ENCODE measurements at places on chromosomes 2 and 18. TPM values are rescaled to one million over a fixed set of nuclear protein-coding genes. Genes with fewer than 3 reads are reported as not detected.

Gene KLHL30
- polyA plus RNA-seq: 0.01 TPM

- peak; percentile 31 for DNase-seq
These were observed 37.4 kb upstream of the PPP1R1C start for GRCh38 chr2:181948227-181948626.

Gene CYP27C1
- 4.3 TPM for polyA plus RNA-seq

DNA sequence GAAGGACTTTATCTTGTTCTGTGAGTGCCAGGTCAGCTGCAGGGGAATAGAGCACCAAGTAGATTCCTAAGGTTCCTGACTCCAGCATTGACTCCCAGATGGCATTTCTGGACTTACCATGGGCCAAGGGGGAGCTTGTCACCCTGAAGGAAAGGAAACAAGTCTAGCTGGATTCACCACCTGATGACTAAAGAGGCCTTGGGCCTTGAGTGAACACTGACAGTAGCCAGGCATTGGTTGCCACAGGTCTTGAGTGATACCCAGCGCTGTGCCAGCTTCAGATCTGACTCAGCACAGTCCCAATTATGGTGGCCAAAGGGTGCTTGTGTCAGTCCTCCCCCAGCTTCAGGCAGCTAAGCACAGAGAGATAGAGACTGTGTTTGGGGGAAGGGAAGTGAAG, 40.1 kb upstream of the CAPN13 start:
- peak; percentile 62 for DNase-seq

DNA sequence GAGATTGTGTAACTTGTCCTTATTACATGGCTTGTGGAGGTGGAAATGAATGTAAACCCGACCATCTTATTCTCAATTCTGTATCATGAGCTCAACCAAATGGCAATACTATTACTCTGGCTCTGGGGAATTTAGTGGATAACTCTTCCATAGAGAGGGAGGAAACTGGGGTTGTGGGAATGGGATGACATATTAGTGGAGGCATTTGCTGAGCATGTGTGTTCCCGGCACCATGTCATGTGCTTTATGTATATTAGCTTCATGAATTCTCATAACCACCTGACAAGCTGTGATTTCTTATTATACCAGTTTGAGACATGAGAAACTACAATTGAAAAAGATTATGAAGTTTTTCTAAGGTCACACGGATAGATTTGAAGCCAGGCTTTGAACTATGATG, 112.8 kb upstream of the TMEFF2 start:
- no peak for DNase-seq

GRCh38 chr18:79210002-79210910, 141.1 kb downstream of the ATP9B start:
- no peak for DNase-seq

- no peak for DNase-seq
These were observed 206.6 kb downstream of the NDUFA10 start for GRCh38 chr2:239818531-239819011.

Gene REG1B
- polyA plus RNA-seq: not detected

Gene SLC5A7
- not detected for polyA plus RNA-seq

Gene WNT10A
- 0.85 TPM for polyA plus RNA-seq

DNA sequence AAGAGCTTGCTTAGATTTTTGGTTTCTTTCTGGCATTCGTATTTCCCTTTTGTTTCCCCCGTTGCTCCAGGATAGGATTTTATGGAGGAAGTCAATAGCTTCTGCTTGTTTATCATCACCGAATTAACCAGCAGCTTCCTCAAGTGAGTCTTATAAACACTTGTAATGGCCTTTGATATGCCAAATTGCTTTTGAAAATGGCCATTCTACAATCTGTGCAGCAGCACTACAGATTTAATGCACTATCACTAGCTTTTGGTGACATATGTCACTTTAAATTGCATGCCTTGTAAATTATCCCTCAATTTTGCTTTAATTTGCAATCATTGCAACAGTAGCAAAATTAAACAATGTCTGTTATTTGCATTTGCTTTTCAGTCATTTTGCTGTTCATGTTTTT, 774.7 kb downstream of the METTL4 start:
- no peak for DNase-seq

Gene SPATA3
- polyA plus RNA-seq: not detected

DNA sequence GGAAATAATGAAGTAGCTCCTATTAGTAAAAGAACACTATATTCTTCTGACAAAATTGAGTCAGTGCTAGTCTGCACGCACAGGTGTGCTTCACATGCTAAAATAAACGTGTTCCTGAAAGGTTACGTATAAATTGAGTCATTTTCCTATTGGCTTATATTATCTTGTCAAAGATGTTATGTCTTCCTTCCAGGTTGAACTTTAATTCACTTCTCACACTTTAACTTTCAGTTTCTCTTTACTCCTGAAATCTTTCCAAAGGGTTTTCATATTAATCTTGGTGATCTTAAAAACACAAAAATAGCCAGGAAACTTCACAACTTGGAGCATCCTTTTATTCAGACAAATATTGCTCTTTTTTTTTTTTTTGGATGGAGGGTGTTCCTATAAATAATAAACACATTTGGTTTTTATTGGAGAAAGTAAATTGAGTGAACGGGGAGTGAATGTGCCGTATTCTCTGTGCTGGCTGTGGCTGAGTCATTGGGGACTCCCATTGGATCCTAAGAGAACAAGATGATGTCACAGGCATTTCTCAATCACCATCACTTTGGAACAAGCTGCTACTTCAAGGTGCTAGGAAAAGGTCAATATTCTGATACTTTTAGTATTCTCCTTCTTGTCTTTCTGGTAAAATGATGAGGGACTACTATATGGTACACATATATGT, 150.2 kb upstream of the SPATS2L start:
- DNase-seq: peak; percentile 83

Gene DYNAP
- polyA plus RNA-seq: not detected

Gene CLASP1
- 9.7 TPM for polyA plus RNA-seq

DNA sequence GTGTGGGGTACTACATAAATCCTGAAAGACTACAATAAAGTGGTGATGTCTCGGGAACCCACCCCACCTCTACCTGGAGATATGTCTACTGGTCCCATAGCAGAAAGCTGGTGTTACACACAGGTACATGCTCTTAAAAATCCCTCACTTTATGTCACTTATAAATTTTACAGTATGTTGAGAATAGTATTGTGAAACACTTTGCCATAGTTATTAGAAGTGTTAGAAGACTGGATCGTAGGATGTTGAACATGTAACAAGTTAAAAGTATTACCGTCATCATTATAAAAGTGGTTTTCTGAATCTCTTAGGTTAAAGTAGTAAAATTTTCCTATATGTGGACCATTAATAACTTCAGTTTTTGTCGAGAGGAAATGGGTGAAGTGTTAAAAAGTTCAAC, 48.6 kb downstream of the SPOPL start:
- no peak for DNase-seq

DNA sequence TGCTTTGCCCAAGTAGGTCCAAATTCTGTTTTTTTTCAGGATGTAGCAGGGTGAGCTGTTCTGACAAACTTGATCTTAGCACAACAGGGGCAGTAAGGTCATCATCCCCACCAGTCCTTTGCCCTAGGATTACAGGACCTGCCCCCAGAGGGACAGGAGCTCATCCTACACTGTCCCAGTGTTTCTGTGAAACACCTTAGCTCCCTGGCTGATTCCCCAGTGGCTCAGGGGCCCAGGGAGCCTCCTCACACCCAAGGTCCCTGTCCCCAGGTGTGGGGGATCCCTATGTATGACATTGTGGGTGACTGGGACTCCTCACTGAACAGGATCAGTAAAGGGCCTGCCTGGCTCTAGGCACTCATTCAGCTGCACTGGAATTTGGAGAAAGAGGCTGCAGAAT, 191.2 kb downstream of the ANKRD30B start:
- no peak for DNase-seq

GRCh38 chr2:242029422-242030225, 160.1 kb downstream of the RTP5 start:
- no peak for DNase-seq

DNA sequence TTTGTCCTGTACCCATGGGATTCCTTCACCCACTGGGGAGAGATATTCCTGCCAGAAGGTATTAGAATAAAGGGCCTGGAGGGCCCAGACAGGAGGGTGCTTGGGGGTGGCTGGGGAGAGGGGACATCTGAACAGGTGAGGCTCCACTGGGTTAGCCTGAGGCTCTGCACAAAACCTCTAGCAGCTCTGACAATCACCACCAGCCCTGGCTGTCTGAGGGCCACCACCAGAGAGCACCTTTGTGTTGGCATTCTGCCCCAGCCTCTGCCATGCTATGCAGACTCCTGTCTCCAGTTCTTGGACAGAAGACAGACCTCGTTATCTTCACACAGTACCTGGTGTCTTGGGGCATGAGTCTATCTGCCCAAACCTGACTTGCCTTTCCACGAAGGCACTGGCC, 25.3 kb downstream of the SLC16A14 start:
- DNase-seq: no peak

DNA sequence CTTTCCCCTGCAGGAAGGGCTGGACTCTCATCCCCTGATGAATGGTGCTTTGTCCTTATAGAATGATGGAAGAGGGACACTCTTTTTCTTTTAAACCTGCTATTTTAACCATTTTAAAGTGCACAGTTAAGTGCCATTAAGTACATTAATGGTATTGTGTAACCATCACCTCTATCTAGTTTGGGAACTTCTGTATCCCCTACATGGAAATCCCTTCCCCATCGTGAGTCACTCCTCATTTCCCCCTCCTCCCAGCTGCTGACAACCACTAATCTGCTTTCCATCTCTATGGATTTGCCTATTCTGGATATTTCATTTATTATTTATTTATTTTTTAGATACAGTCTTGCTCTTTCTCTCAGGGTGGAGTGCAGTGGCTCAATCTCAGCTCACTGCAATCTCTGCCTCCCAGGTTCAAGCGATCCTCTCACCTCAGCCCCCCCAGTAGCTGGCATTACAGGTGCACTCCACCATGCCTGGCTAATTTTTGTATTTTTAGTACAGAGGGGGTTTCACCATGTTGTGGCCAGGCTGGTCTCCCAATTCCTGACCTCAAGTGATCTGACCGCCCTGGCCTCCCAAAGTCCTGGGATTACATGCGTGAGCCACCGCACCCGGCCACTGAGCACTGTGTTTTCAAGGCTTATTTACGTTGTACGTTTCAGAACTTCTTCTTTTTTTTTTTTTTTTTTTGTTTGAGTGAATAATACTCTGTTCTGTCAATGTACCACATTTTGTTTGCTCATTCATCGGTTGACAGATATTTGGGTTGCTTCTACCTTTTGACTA, 15.8 kb downstream of the DGKD start:
- no peak for DNase-seq

- peak; percentile 40 for DNase-seq
These were observed 44.3 kb upstream of the CAB39 start for GRCh38 chr2:230668184-230668938.

- no peak for DNase-seq
These were observed 7.9 kb downstream of the PKP4 start for GRCh38 chr2:158464426-158465281.

Gene GCG
- polyA plus RNA-seq: not detected

GRCh38 chr18:46719388-46719787, 37.5 kb downstream of the ST8SIA5 start:
- DNase-seq: no peak

DNA sequence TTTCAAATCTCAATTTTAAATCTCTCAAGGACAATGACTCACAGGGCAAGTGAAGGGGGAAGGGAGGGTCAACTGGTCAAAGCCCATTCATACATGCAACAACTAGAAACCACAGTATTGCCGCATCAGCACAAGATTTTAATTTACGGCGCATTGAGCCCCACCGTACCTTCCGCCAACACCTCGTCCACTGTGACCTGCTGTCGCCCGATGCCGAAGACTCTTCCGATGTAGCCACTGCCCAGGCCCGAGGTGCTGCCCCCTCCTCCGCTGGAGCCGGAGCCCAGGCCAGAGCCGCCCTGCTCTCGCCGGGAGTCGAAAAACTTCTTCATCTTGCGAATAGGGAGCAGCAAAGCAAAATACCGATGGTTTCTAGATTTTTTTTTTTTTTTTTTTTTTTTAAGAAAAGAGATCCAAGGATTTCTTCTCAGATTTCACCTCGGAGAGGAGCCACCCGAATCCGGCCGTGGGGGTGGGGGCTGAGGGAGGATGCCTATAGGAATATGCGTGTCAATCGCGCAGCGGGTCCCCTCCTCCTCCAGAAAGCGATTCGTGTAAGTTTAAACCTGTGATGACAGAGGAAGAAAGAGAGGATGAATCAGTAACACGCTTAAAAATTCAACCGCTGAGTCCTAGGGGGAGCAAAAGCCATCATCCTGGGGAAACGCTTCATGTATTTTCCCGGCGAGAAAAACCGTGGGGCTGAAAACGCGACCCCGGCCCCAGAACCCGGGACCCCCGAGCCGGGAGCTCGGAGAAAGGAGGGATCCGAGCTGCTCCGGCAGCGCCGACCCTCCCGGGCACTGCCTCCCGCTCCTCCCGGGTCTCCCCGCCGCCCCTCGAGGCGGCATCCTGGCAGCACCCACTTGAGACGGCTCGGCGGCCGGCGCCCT, 584 bp downstream of the AAK1 start:
- DNase-seq: peak; percentile 69

GRCh38 chr2:144322379-144322778, 197.5 kb downstream of the ZEB2 start:
- DNase-seq: no peak

Gene TRIP12
- 66.0 TPM for polyA plus RNA-seq

DNA sequence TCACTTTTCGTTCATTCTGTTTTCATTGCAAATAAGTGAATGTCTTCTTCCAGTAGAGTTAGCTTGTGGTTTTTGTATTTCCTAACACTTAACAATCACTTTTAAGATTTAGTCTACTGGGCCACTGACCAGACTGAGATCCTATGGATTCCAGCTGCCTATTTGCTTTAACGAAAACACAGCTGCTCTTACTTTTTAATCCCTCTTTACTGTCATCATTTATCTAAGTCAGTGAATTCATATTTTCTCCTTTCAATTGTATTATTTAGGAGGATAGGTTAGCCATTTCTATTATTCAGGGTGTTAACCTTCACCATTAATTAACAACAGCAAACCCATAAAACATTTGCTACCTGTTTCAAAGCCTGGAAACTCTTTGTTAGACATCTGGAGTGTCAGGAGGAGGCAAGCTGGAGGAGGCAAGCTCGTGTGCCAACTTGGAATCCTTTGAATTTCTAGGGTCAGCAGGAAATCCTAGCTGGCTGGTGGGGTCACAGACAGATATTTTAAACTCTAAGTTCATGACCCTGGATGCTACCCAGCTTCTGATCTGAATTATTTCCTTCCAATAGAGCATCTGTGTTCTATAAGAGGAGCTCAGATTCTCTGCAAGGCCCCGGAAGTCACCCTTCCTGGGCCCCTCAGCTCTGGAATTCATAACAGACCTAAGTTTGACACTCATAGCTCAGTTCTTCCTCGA, 385.3 kb downstream of the RBM43 start:
- no peak for DNase-seq

Gene EPC2
- polyA plus RNA-seq: 7.3 TPM

DNA sequence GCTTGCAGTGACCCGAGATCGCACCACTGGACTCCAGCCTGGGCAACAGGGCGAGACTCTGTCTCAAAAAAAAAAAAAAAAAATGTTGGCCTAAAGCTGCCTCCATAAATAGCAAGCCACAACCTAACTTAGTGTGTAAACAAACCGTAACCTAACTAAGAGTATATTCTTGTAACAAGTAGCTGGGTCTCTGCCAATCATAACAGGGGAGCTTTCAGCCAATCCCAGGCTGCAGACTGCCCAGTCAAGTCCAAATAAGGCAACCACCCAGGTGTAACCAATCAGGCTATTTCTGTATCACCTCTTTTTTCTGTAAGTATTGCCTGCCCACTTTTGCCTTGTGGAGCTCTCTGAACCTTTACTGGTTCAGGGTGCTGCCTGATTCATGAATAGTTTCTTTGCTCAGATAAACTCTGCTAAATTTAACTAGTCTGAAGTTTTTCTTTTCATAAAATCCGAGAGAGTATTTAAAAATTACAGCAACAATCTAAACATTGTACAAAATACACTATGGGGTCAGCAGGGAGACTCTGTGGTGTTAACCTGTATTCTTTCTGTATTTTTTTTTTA, 4.5 kb downstream of the PSTPIP2 start:
- no peak for DNase-seq

Gene CHAC2
- polyA plus RNA-seq: 9.2 TPM

Data from mammary epithelial cell (primary cell).